ENCODE measurements at places on chromosomes 12 and 14. TPM values are rescaled to one million over a fixed set of nuclear protein-coding genes. Genes with fewer than 3 reads are reported as not detected.

YAF2 gene
- 56.8 TPM for total RNA-seq

TSHR gene
- not detected for total RNA-seq

DNA sequence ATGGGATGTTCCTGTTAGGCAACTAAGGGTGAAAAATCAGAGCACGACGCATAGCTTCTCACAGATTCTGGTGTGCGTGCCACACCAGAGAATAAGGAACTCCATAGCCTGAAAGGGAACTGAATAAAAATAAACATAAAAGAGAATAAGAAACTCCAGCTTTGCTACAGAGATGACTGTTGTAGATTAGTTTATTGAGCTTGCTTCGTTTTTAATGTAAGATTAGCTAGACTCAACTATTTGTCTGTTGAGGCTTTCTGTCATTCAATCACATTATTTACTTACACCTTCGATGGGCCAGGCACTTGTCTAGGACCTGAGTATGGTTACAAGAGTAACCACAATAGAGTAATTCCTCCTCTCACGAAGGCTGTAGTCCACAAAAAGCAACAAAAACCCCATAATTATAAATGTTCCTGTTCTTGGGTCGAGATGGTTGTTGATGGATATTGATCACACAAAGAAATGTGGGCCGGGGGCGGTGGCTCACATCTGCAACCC lies 807 bp upstream of the ZCCHC8 start:
- DNase-seq, result no peak

- DNase-seq, result no peak
Observed at GRCh38 chr14:61284001-61284400, 2.9 kb upstream of the TMEM30B start.

LRTM2 gene
- not detected for total RNA-seq

DNA sequence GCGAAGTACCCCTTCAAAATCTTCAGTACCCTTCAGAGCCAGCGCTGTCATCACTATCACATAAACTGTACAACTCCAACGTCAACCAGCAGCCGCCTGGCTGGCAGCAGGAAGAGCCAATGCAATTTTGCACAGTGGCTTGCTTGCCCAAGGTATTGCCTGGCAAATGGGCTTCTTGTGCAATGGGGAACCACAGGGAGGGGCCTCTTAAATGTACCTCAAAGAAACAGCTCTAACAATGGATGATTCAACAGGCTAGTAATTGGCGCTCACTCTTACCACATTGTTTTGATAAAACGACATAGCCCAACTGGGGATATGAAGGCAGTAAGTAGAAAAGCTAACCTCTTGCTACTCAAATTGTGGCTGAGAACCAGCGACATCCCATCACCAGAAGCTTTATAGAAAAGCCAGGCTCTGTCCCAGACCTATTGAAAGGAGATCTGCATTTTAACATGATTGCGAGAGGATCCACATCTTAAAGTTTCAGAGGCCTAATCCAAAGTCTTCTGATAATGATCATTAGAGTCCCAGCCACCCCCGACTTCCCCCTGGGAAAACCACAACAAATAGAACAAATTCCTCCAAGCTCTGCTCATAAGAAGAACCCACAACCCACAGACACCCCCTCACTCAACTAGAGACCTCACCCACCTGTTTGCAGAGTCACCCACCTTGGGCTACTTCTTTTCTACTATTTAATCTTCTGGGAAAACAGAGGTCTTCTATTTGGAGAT lies 125.3 kb upstream of the HIF1A start:
- peak; percentile 56 for DNase-seq

All from psoas muscle (tissue), 8 donors.